Esophagus squamous epithelium (tissue), 5 donors: ENCODE measurements at places on chromosomes 7 and 10.

DNA sequence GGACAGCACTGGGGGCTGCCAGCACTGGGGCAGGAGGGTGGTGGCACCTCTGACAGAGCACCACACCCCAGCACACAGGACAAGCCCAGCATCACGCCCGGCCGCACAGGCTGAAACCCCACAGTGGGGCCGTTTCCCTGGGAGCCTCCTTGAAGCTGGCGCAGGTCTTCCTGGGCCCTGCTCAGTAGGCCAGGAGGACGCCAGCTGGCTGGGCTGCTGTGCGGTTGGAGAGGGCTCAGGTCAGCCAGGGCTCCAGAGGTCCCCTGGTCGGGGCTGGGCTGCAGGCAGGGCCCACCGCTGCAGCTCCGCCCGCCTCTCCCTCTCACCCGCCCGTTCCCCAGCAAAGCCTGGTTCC is 137.3 kb downstream of the TCERG1L start:
- no peak for DNase-seq

DNA sequence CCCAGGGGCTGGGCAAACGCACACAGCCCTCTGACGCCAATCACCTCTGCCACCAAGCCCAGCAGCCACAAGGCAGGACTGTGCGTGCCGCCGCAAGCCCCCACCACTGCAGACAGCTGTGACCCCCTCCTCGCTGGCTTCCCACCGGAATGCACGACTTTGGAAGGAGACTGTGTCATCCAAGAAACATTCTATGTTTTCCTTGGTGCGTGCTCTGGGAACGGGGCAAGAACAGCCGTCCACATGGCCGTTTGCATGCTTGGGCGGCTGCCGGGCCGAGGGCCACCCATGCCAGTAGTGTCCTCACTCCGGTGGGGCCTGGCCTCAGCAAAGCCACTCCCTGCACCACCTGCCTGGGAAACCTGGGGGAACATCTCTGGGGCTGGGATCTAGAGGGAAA is 17.6 kb upstream of the ELN start:
- DNase-seq: no peak

- DNase-seq: no peak
Observed at GRCh38 chr10:130927157-130927556, 384.4 kb downstream of the TCERG1L start.

DNA sequence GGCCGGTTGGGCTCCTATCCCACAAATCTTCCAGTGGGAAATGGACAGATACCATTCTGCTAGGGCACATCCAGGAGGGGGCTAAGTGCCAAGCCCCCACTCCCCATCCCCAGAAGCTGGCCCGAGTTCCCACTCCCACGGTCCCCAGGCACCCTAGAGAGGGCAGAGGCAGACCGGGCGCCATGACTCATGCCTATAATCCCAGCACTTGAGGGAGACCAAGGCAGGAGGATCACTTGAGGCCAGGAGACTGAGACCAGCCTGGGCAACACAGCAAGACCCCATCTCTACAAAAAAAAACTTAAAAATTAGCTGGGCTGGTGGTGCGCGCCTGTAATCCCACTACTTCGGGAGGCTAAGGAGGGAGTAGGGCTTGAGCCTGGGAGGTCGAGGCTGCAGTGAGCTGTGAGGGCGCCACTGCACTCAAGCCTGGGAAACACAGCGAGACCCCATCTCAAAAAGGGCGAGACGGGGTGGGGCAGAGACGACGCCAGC is 870 bp downstream of the GNA12 start:
- DNase-seq: no peak

DNA sequence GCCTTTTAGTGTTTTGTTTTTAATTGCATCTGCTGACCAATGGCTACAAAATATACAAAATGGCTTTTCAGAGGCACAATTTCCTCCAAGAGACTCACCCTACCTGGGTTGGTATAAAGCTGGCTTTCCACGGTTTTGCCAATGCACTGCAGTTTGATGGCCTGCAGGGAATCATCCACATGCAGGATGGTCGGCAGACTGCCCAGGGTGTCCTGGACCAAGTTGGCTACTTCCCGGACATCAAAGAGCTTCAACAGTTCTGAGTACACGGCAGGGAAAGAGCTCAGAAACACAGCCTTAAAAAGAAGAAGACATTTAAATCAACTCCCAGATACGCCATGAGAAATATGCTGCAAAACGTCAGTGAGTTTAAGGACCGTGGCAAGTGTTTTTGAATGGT is 301.0 kb upstream of the IMMP2L start:
- no peak for DNase-seq

DNA sequence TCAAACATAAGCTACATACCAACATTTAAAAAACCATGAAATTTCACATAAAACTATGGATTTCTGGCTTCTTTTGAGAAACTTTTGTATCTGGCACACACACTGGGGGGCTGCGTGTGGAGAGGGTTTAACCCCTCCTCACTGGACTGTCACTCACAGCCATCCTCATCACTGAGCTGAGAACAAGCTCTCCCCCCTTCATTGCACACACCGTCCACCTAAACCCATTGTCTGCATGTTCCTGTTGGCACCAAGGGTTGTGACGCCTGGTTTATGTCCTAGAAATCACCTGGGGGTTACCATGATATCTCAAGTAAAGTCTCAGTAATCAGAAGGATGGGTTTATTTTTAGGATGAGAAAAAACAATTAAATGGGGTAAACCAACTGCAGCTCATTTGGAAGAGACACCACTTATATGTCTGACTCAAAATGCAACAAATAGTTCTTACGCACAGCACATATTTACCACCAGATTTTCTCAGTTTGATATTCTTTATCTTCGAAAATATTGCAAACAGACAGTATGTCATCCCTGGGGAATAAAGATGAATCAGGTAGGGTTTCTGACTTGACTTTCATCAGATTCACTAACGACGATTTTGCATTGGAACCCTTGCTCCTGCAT is 218.5 kb upstream of the KLF6 start:
- DNase-seq: no peak

DNA sequence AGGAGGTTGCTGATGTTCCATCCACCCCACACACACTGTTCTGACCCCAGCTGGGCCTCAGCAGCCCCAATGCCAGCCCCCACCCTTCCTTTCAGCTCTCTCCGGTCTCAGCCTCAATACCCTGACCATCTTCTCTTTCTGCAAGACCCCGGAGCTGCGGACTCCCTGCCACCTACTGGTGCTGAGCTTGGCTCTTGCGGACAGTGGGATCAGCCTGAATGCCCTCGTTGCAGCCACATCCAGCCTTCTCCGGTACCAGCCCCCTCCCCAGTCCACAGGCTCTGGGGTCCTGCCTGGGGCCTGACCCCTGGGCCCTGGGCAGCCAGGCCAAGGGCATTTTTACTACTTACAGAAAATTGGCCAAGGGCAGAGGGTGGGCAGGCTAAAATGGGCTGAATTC is 2.6 kb downstream of the RGR start:
- no peak for DNase-seq

- DNase-seq: no peak
Observed at GRCh38 chr7:135321556-135321955, 87.9 kb downstream of the STRA8 start.

- no peak for DNase-seq
Observed at GRCh38 chr10:10007957-10008356, 1009.7 kb upstream of the CELF2 start.
